ENCODE measurements at places on chromosomes 7 and 10. TPM values are rescaled to one million over a fixed set of nuclear protein-coding genes. Genes with fewer than 3 reads are reported as not detected.

DNA sequence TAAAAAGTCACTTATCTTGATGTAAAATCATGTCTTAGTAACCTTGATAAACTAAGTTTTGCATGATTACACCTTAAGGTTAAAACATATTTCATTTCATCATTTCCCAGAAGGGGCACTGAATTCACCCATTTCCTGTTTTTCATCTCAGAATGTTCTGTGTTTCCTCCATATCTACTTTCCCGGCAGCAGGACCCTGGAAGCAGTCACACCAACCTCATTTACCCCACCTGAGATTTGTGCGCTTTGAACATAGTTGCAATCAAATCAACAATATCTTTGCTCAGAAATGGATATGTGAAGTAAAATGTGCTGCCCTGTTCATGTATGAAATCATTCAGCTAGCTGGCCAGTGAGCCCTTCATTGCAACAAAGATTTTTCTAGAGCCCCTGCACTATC is 46.8 kb downstream of the IKZF1 start:
- DNase-seq: no peak

Gene MKX
- 10.4 TPM for polyA plus RNA-seq

Gene PILRA
- 2.7 TPM for polyA plus RNA-seq

DNA sequence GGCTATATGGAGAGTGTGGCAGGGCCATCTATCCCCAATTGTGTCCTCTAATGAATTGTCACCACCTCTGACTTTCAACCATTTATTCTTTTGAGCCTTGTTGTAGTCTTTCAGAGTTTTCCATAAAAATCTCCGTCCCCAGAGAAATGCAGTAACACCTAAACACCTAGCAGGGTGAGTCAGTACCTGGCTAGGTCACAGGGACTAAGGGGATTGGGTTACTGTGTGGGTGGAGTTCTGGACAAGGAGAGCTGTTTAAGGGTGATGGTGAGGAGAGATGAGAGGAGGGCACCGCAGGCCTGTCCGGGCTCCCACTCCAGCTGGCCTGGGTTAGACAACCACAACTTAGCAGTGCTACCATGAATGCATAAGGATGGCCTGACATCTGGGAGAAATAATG is 186.2 kb upstream of the LYZL1 start:
- no peak for DNase-seq

DNA sequence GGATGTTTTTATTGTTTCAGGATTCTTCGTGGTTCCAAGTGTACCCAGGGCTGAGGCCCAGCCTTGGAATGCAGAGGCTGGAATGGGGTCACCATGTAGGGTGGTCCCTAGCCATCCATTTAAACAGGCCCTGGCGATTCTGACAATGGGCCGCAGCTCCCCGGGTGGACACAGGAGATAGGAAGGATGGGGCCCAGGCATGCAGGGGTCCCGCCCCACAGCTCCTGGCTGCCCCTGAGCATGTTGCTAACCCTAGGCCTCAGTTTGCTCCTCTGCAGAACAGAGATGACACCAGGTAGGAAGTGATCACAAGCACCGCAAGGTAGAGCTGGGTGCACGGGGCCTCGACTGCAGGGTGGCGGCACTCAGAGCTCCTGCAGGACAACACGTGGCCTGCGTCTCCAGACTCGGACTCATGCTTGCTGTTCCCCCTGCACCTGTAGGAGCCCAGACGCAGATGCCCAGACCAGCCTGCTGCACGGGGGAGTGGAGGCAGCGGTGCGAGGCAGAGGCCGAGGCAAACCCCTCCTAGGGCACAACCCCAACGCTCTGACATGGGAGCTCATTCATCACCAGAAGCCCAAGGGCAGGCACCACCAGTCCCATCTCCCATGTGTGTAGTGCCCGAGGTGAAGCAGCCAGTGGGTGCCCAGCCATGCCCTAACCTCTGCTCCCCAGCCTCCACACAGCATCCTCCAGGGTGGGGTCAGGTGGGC is 25.5 kb downstream of the VIPR2 start:
- DNase-seq: no peak

GRCh38 chr7:28539289-28539981 is 127.1 kb downstream of the CREB5 start:
- no peak for DNase-seq

Gene CCDC146
- polyA plus RNA-seq: 11.0 TPM

DNA sequence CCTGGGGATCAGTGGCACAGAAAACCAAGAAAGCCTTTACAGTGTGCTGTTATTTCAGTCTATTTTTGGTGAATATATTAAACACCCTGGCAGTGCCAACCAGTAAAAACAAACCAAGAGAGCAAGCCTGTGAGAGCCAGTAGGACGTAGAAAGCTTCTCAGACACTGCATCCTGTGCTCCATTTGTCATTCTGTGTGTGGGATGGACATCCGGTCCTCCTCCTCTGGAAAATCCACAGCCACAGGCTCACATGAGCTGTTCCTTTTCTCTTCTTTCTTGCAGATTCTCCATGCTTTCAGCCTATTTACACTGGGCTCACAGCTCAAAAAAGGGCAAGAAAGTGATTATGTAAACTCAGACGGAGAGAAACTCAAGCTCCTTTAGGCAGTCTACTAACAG is 119.7 kb upstream of the YAE1 start:
- no peak for DNase-seq

- peak; percentile 53 for DNase-seq
Observed at GRCh38 chr7:151137076-151137675, 30.3 kb downstream of the GBX1 start.

Gene DNAJC30
- polyA plus RNA-seq: 5.6 TPM

DNA sequence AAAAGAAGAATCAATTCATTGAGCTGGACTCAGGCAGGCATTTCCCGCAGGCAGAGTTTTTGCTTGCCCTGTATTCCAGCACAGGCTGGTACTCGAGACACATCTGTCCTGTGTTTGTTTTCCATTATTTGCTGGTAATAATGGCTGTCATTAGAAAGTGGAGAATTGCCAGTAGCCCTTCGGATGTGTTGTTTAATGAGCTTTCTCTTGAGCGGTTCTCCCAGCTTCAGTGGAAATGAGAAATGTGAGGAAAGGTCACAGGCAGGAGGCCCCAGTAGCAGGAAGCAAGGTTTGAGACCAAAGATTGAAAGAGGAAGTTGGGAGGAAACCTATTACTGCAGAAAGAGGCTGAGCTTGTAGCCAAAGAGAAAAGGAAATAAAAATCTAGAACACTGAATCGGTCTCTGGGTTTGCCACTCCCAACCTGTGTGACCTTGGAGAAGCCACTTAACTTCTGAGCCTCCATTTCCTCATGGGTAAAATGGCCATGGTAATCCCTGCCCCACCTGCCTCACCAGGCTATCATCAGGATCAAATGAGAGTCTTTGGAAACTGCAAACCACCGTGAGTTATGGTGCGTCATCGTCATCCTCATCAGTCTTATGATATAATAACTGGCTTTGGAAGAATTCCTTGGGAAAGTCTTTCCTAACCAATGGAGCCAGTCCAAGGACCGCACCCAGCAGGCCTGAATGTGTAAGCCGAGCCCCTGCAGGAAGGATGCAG is 67.7 kb downstream of the TACR2 start:
- DNase-seq: peak; percentile 69

Gene TYW1
- polyA plus RNA-seq: 15.8 TPM

- DNase-seq: peak; percentile 88
Observed at GRCh38 chr10:19488592-19489280, 327.5 kb upstream of the PLXDC2 start.

DNA sequence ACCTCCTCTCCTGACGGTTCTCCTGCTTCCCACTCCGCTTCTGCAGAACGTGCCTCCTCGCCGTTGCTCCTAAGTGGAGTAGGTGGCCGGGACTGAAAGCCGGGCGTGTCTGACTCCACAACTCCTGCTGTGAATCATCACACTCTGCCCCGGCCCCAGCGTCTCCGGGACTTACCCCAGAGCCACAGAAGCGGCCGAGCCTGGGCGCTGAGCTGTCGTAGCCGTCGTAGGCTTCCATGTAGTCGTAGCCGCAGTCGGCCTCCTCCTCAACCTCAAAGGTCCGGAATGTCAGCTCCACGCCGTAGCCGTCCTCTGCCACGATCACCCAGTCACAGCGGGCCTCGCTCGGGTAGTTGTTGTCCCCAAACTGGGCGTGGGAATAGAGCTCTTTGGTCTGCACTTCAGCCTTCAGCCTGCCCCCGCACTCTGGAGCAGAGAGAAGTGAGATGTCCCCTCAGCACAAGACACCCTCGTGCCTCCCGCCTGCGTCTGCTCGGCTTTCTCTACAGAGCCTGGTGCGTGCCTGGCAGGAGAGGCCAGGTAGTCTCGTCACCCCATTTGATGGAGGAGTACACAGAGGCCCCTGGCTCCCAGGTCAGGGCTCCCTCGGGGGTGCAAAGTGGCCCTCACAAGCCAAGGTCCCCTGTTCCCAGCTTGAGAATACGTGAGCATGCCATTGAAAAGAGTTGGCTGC is 11.2 kb upstream of the OPALIN start:
- DNase-seq: no peak

DNA sequence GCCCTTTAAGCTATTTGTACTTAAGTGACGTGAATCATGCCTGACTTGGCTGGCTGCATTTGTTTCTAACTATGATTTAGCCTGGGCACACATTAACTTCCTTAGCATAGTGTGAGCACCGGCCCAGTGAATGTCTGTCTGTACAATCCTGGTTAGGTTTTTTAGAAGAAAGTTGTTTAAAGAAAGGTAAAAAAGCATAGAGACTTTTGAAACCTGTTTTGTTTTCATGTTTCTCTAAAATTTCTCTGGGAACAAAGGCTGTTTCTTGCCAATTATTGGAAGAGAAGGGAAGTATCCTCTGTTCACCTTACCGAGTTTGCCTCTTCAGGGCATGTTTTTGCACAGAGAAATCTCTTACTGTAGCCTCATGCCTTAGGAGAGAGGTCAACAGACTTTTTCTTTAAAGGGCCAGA is 42.9 kb upstream of the MET start:
- no peak for DNase-seq

DNA sequence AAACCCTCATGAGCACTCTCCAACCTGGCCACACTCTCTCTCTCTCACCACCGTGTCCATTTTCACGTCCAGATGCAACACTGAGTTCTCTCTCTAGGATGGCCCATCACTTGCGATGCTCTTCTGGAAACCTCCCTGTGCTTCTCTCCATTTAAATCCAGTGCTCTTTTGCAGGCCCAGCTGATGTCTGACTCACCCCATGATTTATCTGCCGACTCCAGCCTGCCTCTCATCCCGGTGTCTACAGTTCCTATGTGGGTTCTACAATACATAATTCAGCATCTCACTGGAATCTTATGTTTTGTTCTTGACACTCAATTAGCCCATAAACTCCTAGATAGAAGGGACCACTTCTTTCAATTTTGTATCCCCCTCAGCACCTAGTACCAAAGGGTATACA is 5.0 kb downstream of the TPK1 start:
- no peak for DNase-seq

DNA sequence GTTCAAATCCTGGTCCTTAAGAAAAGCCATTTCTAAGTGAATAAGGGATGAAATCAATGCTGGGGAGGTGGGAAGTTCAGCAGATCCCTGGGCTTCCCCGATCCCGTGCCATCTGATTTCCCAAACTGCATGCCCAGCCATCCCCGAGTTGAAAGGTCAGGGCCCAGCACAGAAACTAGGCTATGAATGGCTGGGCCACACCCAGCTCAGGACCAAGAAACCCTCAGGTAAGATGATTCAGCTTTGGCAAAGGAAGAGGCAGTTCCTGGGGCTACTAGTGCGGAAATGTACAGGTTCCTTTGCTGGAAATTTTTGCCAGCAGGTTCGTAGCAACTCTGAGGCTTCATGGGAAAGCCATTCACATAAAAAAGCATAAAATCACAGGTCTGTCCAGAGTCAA is 182.7 kb downstream of the FAM107B start:
- no peak for DNase-seq

GRCh38 chr7:14836571-14837189 is 65.9 kb downstream of the DGKB start:
- peak; percentile 42 for DNase-seq

DNA sequence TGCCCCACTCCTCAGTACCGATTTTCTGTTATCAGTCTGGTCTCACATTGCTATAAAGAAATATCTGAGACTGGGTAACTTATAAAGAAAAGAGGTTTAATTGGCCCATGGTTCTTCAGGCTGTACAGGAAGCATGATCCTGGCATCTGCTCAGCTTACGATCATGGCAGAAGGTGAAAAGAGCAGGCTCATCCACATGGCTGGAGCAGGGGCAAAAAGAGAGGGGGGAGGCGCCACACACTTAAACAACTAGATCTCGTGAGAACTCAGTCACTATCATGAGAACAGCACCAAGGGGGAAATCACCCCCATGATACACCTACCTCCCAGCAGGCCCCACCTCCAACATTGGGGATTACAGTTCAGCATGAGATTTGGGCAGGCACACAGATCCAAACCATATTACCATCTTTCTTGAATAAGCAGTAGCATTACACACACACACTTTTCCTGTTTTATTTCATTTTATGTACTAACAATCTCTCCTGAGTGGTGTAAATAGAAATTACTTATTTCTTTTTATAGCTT is 53.3 kb downstream of the TRIM24 start:
- DNase-seq: no peak

Gene CRYGN
- polyA plus RNA-seq: 0.32 TPM

Gene ADCYAP1R1
- 6.4 TPM for polyA plus RNA-seq

DNA sequence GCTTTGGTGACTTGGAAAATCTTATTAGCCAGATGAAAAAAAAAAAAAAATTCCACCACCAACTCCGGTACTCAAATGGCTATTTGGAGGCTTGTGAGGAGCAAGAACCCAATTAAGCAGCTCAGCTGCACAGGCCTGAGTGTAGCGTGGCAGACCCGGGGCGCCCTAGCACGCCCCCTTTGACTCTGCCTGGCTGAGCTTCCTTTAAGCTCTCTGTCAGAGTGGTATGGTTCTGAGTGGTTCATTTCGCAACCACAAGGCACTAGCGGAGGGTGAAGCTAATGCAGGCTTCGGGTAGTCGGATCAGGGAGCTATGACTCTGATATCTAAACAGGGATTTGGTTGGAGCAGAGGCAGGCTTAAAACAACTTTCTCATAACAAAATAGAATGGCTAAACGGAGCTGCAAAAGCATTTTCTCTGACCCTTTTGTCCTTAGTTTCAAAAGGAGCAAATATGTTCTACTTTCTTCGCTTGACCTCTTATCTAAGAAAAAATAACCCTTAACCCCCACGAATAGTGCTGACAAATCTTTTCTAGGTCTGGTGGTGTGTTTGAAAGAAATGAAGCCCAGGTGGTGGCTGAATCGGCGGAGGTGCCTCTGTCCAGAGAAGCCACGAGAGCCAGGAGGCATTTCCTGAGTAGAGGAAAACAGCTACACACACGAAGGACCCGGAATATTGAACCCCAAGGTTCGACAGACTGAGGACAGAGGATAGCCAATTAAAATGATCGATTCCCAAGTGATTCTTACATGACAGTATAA is 285.4 kb upstream of the GLI3 start:
- peak; percentile 7 for DNase-seq

Gene SFR1
- 5.5 TPM for polyA plus RNA-seq

Gene DYDC2
- not detected for polyA plus RNA-seq

Gene NHLRC2
- 9.3 TPM for polyA plus RNA-seq
